ENCODE measurements at places on chromosomes 12 and 14.
A peak's percentile ranks its signal among the peaks of the same experiment; 100 is the strongest.

DNA sequence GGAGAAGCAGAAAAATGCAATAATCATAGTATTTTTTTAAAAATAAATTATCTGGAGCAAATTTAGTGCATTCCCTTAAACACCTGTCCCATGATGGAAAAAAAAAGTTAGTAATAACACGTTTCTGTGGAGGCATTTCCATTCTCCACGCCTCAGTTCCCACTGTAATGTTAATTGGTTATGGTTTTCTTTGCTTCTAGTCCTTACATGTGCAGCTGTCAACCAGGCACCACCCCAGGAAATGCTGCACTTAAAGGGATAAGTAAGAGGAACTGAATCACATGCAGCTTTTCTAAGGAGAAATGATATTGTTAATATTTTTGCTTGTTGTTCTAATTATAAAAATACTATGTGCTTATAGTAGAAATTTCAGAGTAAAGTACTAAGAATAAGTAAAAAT is 240.3 kb downstream of the ZFP36L1 start:
- DNase-seq = no peak

GRCh38 chr14:33754261-33754660 is 196.6 kb downstream of the EGLN3 start:
- DNase-seq = no peak

DNA sequence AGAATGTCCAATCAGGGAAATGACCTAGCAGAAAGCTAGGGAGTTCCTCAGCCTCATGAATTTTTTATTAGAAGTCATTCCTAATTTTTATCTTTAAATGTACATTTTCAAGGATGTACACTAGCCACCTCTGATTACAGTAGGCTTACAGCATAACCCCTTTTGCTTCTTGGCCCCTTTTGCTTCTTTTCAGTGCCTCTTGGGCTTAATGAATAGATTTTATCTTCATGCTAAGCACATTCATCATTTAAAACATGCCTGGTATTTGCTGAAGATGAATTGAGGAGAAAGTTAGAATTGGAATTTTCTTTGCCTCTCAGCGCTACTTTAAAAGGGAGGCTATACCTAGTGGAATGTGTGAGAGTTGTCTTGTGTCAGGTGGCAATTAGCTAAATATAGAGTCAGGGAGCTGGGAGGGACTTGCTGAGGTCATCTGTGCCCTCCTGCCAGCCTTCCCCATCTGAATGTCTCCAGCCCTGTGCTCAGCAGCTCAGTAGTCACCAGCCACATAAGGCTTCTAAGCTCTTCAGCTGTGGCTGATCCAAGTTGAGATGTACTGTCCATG is 132.1 kb downstream of the SAMD4A start:
- DNase-seq = no peak

DNA sequence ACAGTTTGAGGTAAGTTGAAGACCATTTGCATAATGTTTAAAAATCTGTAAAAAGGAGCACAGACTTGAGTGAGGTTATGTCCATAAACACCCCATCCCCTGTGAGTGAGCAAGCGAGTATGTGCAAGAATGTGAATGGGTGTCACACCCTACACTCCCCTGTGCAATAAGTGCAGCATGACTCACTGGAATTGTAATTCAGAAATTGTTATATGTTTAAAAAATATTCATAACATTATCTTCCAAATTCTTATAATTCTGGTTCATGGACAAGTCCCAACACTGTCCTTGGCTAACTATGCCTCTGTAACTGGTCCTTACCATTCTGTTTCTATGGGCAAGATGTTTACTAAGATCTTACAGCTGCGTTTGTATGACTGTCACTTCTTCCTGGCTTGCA is 207.8 kb upstream of the FAR2 start:
- DNase-seq = no peak

- no peak for DNase-seq
Measured at GRCh38 chr12:5047729-5048128, 4.0 kb downstream of the KCNA5 start.

- peak; percentile 21 for DNase-seq
Measured at GRCh38 chr14:50619569-50620141, 48.5 kb downstream of the SAV1 start.

DNA sequence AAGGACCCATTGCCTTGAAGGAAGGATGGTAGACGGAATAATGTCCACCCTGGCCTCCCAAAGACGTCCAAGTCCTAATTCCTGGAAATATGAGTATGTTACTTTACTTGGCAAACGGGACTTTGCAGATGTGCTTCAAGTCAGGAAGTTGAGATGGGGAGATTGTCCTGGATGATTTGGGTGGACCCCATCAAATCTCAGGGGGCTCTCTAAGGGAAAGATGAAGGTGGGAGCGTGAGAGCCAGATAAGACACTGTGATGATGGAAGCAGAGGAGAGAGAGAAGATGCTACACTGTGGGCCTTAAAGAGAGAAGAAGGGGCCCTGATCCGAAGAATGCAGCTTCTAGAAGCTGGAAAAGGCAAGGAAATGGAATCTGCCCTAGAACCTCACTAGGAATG is 29.6 kb upstream of the LTA4H start:
- DNase-seq = no peak

- no peak for DNase-seq
Measured at GRCh38 chr14:34537677-34538009, 1.9 kb downstream of the EAPP start.

All from CD4-positive, alpha-beta T cell treated with Interleukin-12 subunit alpha and Interleukin-12 subunit beta, for 1 hour (primary cell).